ENCODE measurements at places on chromosomes 7 and 10. TPM values are rescaled to one million over a fixed set of nuclear protein-coding genes. Genes with fewer than 3 reads are reported as not detected.
A peak's percentile ranks its signal among the peaks of the same experiment; 100 is the strongest.

ACSM6 gene
- not detected for total RNA-seq

CYP3A7 gene
- not detected for total RNA-seq

- H3K27ac ChIP-seq: peak overlapping the region; percentile 97
- no peak for DNase-seq
- peaks cover 65% of the 10 kb centered on the region for H3K4me1 ChIP-seq
- H3K4me3 ChIP-seq: peak overlapping the region; percentile 81
These were observed 30.6 kb downstream of the TSPAN14 start for GRCh38 chr10:80484676-80485075.

DNA sequence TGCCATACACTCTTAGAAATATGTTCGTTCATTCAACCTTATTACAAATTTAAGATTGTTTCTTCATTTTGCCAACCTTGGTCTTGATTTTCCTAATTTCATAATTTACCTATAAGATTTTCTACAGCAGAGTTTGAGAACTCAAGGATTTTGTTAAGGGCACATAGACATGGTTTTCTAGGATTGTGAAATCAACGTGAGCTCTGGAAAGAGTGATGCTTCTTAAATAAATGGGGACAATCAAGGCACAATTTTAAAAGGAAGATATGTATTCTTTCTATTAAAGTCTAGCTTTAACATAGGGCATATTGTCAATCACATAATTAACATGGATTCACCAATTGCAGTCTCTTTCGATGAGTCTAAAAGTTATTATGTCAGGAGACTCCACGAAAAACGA, 174.2 kb upstream of the PHF14 start:
- no peak for DNase-seq
- no peaks in the 10 kb centered on the region for H3K4me1 ChIP-seq
- H3K27ac ChIP-seq: no peak overlapping the region
- no peak overlapping the region for H3K4me3 ChIP-seq

DNA sequence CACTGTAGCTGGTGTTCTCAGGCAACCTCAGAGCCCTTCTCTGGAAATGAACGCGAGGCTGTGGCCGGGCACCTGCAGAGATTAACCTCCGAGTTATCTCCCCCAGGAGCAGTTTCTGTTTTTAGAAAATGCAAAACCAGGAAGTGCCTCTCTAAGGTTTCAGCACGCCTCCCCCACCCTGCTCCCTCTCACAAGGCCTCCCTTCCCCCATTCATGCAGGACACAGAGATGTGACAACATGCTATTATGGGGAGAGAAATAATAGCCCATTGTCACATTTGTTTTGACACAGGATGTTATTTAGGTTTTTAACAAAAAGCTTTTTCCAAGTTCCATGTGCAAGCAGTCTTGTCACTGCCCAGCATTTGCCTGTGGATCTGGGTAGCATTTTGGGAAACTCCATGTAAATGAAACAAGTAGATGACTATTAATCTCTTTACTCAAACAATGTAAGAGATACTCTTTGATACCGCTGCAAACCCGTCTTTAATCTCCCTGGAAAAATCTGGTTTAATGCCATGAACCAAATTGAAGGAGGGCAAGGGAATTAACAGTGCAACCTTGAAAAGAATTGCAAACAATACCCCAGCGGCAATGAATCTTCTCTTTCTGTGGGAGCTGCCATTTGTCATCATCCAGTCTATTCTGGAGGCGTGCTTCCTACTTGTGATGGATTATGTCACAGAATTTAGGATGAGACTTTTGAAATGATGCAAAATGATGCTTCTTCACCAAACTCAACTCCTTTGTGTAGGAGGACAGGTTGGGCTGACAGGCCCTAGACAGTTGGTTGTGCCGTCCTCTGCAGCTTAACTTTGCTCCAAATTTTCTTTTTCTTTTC, 86.5 kb upstream of the NMT2 start:
- H3K4me3 ChIP-seq: peak overlapping the region; percentile 96

GRCh38 chr10:112817981-112818777, 131.9 kb upstream of the TCF7L2 start:
- H3K27ac ChIP-seq: no peak overlapping the region
- H3K36me3 ChIP-seq: peaks cover 11% of the 10 kb centered on the region
- no peak overlapping the region for H3K4me3 ChIP-seq
- no peak for DNase-seq

GRCh38 chr10:122197611-122198222, 73.4 kb upstream of the BTBD16 start:
- no peaks in the 10 kb centered on the region for H3K4me1 ChIP-seq
- no peak overlapping the region for H3K27ac ChIP-seq
- peaks cover 21% of the 10 kb centered on the region for H3K27me3 ChIP-seq
- no peaks in the 10 kb centered on the region for H3K36me3 ChIP-seq

Measured in T-helper 17 cell (primary cell).